ENCODE measurements at places on chromosomes 6 and 20.
A peak's percentile ranks its signal among the peaks of the same experiment; 100 is the strongest.

DNA sequence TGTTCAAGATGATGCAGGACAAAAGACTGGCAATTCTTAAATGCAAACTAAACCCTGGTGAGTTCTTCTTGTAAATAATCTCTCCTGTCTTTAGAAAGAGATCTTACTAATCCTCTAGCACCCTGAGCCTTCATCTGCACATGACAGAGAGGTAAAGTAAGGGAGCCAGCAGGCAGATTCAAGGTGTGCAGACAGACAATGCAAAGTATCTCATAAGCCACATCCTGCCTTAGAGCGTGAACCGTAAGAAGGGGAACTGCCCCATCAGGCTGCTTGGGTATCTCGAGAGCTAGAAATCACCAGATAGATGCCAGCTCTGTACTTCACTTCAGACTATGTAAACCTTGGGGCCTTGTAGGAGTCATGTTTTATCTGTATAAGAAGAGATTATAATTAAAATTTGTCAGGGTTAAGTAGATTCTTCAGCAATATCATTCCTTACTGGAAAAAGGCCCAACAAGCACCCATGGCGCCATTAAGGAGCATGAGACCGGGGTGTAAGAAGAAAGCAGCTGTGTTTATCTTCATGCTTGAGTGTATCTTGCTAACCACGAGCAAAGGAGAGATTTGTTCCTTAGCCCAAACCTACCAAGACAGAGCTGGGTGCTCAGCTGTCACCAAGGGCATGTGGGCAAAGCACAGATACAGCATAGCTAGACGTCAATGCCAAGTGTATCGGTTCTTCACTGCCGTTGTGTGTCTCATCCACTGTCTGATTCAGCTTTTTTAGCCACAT lies 24.4 kb downstream of the CNR1 start:
- DNase-seq = no peak

DNA sequence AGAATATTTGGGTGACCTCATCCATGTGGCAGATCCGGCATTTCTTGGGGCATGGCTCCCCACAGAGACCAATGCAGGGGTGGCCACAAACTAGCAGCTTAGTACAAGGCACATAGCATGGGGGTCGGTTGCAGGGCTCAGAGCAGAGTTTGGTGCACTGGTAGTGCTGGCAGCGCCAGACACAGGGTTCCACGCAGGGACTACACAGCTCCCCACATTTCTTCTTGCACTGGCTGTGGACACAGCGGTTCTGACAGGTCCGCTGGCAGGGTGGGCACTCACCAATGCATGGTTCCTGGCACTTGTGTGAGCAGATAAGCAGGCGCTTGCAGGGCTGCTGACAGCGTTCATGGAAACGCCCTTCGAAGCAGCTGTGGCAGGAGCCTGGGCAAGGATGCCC lies 29.1 kb downstream of the DDX27 start:
- no peak for DNase-seq

DNA sequence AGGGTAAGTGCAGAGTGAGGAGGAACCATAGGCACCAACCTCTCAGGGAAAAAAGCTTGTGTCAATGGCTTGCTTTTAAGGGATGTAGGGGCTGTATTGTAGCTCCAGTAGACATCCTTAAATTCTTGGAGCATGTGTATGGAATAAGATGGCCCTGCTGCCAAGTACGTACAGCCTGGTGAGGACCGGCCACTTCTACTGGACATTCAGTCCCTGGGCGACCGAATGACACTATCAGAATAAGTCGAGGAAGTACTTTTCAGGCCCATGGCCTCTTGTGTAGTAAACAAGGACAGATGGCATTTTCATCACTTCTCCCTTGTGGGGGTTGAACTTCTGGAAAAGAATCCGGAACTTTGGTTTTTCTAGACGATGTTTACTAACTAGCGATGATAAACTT lies 32.8 kb downstream of the GFRA4 start:
- no peak for DNase-seq

- no peak for DNase-seq
Measured at GRCh38 chr6:150152891-150153876, 10.3 kb downstream of the PPP1R14C start.

DNA sequence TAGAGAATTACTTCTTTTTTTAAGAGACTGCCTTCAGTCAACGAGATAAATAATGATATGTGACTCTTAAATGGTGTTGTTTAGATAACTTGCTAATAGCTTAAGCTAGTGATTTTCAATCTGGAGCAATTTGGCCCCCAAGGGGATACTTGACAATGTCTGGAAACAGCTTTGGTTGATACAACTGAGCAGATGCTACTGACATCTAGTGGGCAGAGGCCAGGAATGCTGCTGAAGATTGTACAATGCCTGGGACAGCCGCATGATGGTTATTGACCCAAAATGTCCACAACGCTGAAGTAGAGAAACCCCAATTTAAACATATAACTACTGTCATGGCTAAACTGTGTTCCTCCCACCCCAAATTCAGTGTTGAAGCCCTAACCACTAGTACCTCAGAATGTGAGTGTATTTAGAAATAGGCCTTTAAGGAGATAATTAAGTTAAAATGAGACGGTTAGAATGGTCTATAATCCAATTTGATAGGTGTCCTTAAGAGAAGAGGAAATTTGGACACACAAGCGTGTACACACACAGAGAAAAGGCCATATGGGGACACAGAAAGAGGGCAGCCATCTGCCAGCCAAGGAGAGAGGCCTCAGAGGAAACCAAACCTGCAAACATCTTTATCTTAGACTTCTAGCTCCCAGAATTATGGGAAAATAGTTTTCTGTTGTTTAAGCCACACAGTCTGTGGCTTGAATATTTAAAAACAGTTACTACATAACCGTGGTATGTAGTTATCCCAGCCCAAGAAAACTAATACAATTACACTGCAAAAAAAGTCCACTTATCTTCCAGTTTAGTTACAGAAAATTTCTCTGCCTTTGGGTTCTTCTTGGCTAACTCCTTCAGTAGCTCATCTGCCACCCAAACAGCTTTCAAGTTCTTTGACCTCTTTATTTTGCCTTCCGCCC lies 22.2 kb downstream of the RWDD2A start:
- no peak for DNase-seq

- DNase-seq = no peak
Measured at GRCh38 chr6:116877743-116878142, 701 bp downstream of the RFX6 start.

GRCh38 chr6:78308025-78308424 lies 559.3 kb upstream of the IRAK1BP1 start:
- DNase-seq = no peak

GRCh38 chr6:166747644-166748595 lies 120.9 kb upstream of the RPS6KA2 start:
- DNase-seq = no peak

DNA sequence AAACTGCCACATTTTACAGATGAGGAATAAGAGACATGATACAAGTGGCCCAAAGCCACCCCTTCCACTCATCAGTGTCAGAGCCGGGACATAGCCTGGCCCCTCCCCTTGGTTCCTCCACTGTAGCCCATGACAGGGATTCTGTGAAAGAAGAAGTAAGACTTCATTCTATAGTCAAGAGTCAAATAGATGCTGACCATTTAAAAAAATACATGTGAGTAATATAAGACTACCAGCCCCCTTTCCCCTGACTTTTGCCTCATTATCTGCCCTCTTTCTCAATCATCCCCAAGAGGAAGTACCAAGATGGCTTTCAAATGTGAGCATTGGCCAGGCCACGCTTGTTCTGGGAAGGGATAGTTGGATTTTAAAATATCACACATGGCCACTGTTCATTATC lies 57.8 kb upstream of the TAB2 start:
- DNase-seq = no peak

DNA sequence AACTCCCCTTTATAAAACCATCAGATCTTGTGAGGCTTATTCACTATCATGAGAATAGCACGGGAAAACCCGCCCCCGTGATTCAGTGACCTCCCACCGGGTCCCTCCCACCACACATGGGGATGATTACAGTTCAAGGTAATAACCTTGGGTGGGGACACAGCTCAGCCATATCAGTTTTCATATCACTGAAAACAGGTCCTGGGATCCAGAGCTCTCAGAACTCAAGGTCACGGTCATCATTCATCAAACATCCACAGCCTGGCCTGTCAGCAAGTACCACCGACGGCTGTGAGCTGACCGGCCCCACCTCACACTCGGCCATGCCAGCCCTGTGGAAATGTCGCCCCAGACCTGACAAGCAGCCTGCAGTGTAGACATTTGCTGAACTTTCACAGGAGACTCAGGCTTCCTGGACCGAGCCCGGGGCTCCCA lies 14.1 kb upstream of the FRMD1 start:
- DNase-seq = no peak

DNA sequence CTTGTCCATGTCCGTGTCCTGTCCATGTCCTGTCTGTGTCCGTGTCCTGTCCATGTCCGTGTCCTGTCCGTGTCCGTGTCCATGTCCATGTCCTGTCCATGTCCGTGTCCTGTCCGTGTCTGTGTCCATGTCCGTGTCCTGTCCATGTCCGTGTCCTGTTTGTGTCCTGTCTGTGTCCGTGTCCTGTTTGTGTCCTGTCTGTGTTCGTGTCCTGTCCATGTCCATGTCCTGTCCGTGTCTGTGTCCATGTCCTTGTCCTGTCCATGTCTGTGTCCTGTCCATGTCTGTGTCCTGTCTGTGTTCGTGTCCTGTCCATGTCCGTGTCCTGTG lies 55.0 kb upstream of the BHLHE23 start:
- no peak for DNase-seq

- no peak for DNase-seq
Measured at GRCh38 chr20:1045860-1046418, 43.8 kb upstream of the RSPO4 start.

- DNase-seq = peak; percentile 36
Measured at GRCh38 chr6:46044881-46045617, 29.4 kb upstream of the CLIC5 start.

DNA sequence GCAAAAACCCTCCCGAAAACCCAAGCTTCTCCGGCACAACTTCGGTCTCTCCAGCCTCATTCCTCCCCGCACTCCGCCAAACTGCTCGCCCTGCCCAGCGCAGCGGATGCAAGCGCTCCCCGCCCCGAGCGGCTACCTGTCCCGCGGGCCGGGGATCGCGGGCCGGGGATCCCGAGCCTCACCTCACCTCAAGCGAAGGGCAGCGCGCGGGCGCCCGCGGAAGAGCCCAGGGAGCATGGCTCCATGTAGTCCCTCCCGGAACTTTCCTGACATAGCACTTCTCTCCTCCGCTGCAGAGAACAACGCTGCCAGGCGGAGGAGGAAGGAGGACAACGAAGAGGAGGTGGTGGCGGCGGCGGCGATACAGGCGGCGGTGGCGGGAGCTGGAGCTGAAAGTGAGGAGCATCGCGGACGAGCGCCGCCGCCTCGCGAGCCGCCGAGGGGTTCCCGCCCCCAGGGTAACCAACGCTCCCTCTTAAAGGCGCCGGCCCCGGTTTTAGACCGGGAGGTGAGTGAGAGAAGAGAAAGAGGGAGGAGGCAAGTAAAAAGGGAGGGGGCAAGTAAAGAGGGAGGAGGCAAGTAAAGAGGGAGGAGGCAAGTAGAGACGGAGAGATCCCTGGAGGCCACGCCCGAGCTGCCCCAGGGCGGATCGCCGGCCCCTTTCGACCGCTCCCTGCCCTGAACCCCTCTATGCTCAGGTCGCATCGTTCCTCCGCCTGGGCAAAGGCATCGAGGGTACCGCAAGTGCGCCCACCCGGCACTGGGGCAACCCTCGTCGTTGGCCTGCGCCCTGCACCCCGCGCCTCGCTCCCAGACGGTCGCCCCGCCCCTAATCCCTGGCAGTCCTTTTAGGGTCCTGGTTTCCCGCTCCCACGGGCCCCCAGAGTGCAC lies at the start of gene GPR63:
TSS of gene GPR63 (minus strand) at position 397 of the 891 bp plus-strand sequence. CDS start 37,746 bp downstream, outside the sequence.
- no peak for DNase-seq

- DNase-seq = no peak
Measured at GRCh38 chr6:134938896-134939295, 11.0 kb downstream of the ALDH8A1 start.

GRCh38 chr6:108105571-108105970 lies 31.0 kb upstream of the OSTM1 start:
- DNase-seq = no peak

- DNase-seq = no peak
Measured at GRCh38 chr20:57259938-57260921, 6.2 kb downstream of the BMP7 start.

DNA sequence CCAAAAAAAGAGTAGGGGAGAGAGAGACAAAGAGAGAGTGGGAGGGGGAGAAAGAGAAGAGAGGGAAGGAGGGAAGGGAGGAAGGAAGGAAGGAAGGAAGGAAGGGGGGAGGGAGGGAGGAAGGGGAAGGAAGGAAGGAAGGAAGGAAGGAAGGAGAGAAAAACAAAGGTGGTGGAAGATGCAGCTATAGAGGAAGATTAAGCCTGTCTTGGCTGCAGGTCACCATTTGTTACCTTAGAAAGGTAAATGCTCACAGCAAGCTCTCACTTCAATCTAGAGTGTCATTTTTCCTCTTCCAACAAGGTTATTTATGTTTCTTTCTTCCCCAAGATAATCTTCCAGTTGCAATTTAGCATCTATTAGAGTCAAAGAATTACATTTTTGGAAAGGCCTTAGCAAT lies 284.0 kb downstream of the PHACTR1 start:
- DNase-seq = no peak

DNA sequence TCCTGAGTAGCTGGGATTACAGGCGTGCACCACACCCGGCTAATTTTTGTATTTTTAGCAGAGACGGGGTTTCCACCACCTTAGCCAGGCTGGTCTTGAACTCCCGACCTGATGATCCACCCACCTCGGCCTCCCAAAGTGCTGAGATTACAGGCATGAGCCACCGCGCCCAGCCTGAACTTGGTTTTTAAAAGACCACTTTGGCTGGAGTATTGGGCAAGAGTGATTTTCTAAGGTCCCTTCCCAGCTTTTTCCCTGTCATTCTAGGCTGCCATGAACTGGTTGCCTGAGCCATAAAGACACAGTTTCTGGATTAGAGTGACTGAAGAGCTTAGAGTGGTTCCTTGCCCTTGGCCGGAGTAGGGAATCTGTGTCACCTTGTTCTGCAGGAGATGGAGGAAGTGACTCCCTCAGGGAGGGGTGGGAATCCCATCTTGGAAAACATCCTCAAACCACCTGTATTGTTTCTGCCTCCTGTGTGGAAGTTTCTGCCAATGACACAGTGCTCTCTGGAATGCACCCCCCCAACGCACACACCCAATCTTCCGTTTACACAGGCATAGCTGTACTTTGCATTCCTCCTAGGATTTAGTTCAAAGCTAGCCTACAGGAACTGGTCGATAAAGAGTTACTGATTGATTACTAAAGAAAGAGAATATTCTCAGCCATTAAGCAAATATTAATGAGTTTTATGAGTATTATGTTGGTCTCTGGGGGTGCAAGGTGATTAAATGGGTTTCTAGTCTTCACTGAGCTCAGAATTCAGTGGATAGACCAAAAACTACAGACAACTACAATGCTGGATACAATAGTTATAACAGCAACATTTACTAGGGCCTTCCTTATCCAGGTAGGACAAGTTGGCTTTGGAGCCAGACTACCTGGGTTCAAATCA lies 18.2 kb downstream of the BCL2L1 start:
- peak; percentile 99 for DNase-seq

- peak; percentile 51 for DNase-seq
Measured at GRCh38 chr6:42075159-42075838, 25.0 kb downstream of the TAF8 start.

All from Panc1 (cell line).